GF-D8 (cell line): ENCODE measurements at places on chromosomes 3 and 15.

DNA sequence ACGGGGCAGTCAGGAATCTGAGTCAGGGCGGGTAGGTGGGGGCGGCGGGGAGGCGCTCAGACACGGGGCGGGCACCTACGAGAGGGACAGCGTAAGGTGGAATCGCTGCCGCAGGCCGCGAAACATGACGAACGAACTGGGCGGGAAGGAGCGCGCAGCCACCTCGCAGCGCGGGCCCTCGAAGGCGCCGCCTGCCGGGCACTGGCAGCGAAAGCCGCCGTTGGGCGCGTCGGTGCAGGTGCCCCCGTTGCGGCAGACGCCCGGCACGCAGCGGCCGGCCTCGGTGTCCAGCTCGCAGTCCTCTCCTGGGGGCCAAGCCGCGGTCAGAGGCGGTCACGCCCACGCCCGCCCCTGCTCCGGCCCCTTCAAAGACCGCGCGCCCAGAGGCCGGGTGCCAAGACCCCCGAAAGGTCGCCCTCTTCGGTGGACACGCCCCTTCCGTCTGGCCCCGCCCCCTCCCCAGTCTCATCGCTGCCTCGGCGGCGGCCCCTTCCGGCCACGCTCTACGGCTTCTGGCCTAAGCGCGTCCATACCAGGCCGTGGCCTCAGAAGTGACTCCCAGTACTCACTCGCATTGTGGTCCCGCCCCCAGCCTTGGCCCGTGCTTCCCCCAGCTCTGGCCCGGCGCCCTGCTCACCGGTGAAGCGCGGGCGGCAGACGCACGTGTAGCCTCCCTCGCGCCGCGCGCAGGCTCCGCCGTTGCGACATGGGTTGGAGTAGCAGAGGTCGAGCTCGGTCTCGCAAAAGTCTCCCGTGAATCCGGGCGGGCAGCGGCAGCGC, 6.4 kb downstream of the CELSR3 start:
- DNase-seq: no peak

GRCh38 chr3:126477061-126477380, 1.3 kb upstream of the ZXDC start:
- DNase-seq: no peak

DNA sequence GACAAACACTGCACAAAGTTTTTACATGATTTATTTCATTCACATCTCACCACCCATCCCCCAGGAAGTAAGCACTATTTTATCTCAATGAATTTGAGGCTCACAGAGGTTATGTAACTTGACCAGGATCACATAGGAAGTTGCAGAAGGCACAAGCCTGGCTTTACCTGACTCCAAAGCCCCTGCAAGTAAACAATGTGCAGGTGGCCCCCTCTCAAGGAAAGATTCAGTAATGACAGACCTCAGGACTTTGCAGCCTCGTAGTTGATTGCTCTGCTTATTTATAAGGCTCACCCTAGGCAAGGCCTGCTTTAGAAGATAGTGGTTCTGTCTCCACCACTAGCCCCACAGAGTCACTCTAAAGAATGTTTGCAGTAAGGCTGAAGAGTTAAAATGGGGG, 79.8 kb upstream of the MDFIC2 start:
- DNase-seq: no peak

DNA sequence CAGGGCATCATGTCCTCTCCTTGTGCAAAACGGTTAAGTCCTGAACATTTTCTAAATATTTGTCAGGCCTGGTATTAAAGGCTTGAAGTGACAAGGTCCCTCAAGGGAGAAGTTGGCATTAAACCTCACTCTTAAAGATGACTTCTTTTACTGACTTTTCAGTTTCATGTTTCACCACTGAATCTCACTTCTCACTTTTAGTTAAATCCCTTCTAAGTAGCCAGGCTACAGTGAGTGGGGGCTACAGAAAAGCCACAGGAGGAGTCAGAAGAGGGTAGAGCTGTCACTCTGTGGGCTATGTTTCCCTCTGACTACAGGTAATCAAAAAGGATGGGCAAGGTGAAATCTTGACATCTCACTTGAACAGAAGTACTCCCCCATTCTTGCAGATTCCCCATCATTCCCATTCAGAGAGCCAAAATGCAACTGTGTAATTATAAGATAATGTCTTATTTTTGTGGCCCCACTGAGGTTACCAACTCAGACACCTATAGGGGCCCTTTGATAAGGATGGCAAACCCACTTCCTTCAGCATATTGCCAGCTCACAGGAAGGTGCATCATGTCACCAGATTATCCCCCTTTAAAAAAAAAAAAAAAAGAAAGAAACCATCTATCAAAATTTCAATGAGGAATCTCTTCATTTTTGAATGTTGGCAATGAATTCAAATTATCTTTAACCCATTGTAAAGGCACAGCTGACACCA, 790.1 kb upstream of the CFAP20DC start:
- no peak for DNase-seq

DNA sequence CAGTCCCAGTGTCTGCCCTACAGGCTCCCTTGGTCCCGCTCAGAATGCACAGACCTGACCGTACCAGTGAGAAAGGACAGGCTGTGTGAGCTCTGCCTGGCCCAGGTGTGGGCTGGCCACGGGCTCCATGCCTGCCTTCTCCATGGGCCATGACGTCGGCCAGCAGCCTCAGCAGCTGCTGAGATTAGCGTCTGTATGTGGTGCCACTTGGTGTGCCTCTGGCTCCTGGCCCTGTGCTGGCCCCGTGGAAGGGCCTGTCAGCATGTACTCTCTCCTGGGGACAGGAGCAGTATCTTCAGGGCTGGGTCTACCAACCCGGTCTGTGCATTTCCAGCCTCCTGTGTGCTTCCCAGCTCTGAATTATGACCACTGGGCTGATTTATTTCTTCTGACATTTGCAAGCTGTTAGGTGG, 25.7 kb downstream of the KLF13 start:
- no peak for DNase-seq
